H1 (cell line): ENCODE measurements at places on chromosomes 6 and 20. TPM values are rescaled to one million over a fixed set of nuclear protein-coding genes. Genes with fewer than 3 reads are reported as not detected.

DNA sequence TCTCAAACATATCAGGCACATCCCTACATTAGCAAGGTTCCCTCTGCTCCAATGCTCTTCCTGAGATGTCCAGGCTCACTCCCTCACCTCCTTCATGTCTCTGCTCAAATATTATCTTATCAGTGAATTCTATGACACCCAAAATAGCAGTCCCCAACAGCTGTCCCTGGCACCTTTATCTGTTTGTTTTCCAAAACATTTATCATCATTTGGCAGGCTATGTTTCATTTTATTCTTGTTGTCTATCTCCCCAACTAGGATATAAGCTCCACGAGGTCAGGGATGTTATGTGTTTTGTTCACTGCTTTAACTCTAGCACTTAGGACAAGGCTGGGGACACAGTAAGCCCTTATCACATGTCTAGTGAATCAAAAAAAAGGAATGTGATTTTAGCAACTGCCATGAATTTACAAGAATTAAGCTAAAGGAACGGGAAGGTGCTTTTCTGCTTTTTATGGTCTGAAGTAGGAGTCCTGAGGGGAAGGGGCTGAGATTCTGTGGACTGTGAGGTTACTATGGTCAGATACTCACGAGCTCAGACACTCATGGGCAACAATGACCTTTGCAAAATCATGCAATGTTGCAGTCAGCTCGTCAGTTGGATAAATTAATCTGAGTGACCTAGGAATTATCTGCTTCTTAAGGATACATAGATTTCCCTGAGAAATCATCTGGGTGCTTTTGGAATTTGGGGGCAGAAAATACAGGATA lies 1.9 kb upstream of the IL22RA2 start:
- DNase-seq, result no peak

DNA sequence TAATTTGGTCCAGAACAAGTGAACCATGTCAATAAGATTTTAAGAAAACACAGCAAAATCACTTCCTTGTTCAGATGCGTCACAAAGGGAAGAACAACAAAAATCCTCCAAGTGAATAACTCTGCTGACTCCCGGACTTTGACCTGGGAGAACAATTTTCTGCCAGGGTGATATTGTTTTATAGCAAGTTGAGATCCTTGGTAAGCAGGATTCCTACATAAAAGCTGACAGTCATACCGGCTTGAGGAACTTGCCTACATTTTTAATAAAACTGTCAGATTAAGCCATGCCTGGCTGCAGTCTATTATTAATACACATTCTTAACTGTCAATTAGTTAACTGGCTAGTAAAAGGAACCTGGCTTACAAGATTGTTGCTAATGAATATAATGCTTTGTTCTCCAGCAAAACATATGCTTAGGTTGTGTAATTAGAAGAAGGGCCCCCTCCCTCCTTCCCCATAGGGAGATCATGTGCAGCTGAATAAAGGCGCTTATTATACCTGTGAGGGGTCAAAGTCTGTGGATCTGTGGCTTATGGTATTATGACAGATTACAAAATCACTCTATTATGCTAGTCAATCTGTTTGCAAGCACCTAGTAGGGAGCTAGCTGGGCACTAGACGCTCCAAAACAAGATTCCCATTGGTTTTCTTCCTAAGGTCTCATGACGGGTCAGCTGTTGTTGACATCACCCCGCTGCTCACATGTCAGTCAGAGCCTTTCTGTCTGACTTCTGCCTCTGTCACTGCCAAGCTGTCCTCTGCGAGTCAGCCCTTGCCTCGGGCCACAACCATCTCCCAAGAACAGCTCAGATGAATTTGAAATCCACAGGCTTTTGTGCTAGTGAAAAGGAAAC lies 44.6 kb upstream of the SEC63 start:
- no peak for DNase-seq

DNA sequence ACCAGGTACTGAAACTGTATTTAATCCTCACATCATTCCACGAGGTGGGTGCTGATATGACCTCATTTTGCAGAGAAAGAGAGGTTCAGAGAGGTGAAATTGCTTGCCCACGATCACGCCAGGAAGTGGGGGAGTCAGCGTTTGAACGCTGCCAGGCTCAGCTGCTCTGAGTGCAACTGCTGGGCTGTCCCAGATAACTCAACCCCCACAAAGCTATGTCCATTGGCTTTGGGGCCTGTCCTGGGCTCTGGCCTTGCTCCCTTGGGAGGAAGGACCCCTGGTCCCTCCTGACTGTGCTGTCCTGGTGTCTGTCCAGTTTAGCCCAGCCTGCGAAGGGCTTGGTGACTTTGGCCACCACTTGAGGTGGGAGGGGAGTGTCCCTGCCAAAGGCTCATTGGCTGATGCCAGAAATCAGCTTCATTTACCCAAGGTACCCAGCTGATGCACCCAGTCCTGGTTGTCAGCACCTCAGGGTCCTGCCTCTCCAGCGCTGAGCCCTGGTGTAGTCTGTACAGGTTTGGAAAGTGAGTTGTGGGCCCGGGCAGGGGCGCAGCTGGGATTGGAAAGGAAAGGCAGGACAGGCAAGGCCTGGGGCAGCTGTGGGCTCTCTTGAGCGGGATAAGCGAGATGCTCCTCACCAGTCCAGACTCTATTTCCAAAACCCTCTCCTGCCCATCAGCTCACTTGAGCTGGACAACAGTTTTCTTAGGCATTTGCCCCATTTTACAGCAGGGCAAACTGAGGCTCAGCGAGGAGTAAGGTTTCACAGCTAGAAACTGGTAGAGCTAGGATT lies 38.5 kb downstream of the SUN5 start:
- peak; percentile 38 for DNase-seq

NOL4L gene
- 23.5 and 23.7 TPM in 2 replicates for total RNA-seq

DNA sequence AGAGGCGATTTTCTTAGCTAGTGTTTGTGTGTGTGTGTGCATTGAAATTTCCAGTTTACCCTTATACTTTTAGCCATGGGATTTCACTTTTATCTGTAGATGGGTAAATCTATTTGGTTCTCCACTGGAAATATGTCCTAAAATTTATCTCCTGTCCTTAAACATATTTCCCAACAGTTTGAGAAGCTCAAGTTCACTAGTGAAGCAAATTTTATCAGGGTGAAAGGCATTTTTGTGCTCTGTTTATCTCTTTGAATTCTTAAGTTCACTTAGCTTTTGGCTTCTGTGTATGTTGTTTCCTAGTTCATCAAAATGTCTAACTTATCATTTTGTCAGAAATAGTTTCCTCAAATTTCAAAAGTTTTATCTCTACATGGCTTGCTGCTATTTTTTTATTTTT lies 561.6 kb downstream of the PHF3 start:
- DNase-seq, result no peak

SAMD5 gene
- 0.04 and 0.08 TPM in 2 replicates for total RNA-seq

ZNF334 gene
- total RNA-seq, result 15.9 and 17.8 TPM in 2 replicates

CST1 gene
- 2.9 and 5.4 TPM in 2 replicates for total RNA-seq
